ENCODE measurements at places on chromosomes 4 and X.

DNA sequence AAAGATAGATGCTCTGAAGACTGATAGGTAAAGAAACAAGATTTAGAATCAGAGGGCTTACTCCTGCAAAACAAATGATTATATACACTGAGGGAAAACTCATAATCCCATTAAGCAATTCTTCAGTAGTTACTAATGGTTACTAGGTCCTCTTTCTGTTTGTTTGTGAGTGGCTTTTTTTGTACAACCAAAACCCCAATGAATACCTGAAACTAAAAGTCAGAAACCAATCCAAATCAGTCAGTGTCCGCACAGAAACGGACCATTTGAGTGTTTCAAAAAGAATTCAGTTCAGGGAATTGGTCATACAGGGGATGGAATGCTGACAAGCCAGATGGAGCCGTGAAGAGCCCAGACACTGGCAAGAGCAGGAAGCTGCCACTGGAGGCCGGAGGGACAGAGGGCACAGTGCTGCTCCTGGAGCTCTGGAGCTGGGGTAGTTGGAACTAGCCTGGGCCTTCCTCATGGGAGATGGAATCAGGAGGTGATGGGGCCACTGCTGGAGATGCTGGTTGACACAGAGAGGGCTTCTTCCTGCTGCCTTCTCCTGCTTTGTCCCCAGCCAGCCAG is 31.9 kb downstream of the SETD7 start:
- no peak overlapping the region for H3K27ac ChIP-seq
- no peaks in the 10 kb centered on the region for H3K27me3 ChIP-seq
- peaks cover 38% of the 10 kb centered on the region for H3K36me3 ChIP-seq
- H3K4me1 ChIP-seq, result peaks cover 7% of the 10 kb centered on the region

- H3K4me1 ChIP-seq, result no peaks in the 10 kb centered on the region
- no peak overlapping the region for H3K4me3 ChIP-seq
- no peak for DNase-seq
- no peaks in the 10 kb centered on the region for H3K27me3 ChIP-seq
- no peak overlapping the region for H3K27ac ChIP-seq
Observed at GRCh38 chrX:129577473-129577872, 37.4 kb downstream of the OCRL start.

DNA sequence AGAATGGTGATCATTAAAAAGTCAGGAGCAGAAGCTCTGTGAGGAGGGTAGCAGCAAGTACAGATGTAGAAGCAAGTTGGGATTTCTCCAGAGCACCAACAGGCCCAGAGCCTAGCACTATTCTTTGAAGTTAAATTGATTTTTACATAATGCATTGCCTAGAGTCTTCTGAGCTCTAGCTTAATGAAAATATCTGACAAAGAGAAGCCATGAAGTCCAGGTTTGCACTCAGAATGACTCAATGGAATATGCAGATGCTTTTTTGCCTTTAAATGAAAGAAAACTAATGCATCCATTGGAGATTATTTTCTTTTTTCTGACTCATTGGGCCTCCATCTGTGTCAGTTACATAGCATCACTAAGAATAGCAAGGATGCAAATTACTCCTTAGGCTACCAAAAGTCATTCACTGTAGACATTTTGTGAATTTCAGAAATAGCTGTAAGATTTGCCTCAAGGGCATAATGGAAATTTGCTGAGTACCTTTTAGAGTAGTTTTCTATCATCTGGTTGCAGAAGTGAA is 91.0 kb downstream of the EDA2R start:
- H3K36me3 ChIP-seq, result no peaks in the 10 kb centered on the region
- H3K4me3 ChIP-seq, result no peak overlapping the region
- H3K27me3 ChIP-seq, result no peaks in the 10 kb centered on the region
- DNase-seq, result no peak

- DNase-seq, result no peak
- no peak overlapping the region for H3K27ac ChIP-seq
- H3K36me3 ChIP-seq, result peaks cover 16% of the 10 kb centered on the region
- no peak overlapping the region for H3K4me3 ChIP-seq
- H3K4me1 ChIP-seq, result no peaks in the 10 kb centered on the region
Observed at GRCh38 chr4:4267981-4268380, 20.0 kb upstream of the TMEM128 start.

- DNase-seq, result no peak
- H3K27ac ChIP-seq, result no peak overlapping the region
- H3K4me3 ChIP-seq, result no peak overlapping the region
Observed at GRCh38 chr4:25271866-25272265, 38.0 kb downstream of the PI4K2B start.

- no peak for DNase-seq
- H3K4me1 ChIP-seq, result no peaks in the 10 kb centered on the region
- no peaks in the 10 kb centered on the region for H3K36me3 ChIP-seq
- H3K27me3 ChIP-seq, result no peaks in the 10 kb centered on the region
- no peak overlapping the region for H3K4me3 ChIP-seq
Observed at GRCh38 chr4:162111078-162111477, 52.7 kb downstream of the FSTL5 start.

DNA sequence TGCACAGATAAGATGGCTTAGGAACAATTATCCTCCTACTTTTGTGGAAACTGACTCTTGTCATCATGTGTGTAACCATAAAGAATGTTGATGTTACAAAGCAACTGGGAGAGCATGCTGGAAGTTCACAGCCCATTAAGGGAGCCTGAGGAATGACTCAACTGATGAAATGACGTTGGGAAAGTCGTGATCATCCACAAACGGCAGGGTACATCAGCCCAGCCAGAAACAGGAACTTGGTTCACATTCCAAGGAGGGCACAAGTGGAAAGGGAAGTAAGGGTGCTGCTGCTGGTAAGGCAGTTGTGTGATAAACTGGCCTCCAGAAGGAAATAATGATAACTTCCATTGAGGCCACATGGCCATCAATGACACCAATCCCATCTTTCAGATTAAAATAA is 6.7 kb downstream of the TEC start:
- no peak overlapping the region for H3K27ac ChIP-seq
- DNase-seq, result no peak
- no peaks in the 10 kb centered on the region for H3K36me3 ChIP-seq
- H3K27me3 ChIP-seq, result no peaks in the 10 kb centered on the region
- no peak overlapping the region for H3K4me3 ChIP-seq
- H3K4me1 ChIP-seq, result no peaks in the 10 kb centered on the region

DNA sequence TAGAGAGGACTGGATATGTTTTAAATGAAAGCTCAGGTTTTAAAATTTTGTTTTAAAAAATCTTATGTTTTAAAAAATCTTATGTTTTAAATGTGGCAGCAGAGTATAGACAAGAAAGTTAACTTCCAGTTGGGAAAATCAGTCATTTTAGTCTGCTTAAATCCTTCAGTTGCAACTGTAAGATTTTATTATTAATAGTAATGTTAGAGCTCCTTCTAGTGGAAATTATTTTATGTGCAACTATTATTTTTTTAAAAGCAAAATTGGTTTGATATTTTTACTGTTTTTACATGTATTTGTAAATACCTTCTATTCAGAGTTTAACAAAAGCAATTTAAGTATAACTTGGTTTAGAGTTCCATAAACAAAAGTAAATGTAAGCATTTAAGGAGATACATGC is 8.5 kb upstream of the NUDT6 start:
- no peak overlapping the region for H3K27ac ChIP-seq
- DNase-seq, result no peak
- no peaks in the 10 kb centered on the region for H3K4me1 ChIP-seq
- no peaks in the 10 kb centered on the region for H3K27me3 ChIP-seq

DNA sequence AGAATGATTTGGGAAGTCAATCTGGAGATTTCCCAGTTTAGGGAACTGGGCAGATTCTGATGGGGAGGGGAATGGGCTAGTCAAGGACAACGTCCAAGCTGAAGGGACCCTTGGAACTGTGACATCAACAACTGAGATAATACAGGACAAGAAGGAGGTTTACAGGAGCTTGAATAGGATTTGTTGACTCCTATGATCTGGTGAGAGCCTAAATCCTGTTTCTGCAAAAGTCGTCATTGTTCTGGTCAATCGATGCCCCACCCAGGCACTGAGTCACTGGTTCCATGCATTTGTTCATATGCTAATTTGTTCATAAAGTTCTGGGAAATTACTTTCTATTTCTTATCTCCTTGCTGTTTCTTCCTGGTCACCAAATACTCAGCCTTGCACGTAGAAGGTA is 15.3 kb upstream of the PDGFRA start:
- DNase-seq, result no peak
- peaks cover 7% of the 10 kb centered on the region for H3K27me3 ChIP-seq
- no peaks in the 10 kb centered on the region for H3K36me3 ChIP-seq
- no peak overlapping the region for H3K27ac ChIP-seq

DNA sequence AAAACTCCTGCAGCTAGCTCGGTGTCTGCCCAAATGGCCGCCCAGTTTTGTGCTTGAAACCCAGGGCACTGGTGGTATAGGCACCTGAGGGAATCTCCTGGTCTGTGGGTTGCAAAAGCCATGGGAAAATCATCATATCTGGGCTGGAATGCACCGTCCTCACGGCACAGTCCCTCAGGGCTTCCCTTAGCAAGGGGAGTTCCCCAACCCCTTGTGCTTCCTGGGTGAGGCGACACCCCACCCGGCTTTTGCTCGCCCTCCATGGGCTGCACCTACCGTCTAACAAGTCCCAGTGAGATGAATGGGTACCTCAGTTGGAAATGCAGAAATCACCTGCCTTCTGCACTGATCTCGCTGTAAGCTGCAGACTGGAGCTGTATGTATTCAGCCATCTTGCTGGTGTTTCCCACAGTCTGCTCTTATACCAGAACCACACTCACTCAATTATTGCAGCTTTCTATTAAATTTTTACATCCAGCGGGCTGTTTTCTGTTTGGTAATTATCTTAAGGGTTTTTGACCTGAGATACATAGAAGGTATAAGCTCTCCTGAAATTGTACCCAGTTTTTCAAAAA is 36.7 kb upstream of the NPNT start:
- no peak for DNase-seq
- no peaks in the 10 kb centered on the region for H3K4me1 ChIP-seq
- no peak overlapping the region for H3K27ac ChIP-seq
- H3K27me3 ChIP-seq, result no peaks in the 10 kb centered on the region
- no peaks in the 10 kb centered on the region for H3K36me3 ChIP-seq

DNA sequence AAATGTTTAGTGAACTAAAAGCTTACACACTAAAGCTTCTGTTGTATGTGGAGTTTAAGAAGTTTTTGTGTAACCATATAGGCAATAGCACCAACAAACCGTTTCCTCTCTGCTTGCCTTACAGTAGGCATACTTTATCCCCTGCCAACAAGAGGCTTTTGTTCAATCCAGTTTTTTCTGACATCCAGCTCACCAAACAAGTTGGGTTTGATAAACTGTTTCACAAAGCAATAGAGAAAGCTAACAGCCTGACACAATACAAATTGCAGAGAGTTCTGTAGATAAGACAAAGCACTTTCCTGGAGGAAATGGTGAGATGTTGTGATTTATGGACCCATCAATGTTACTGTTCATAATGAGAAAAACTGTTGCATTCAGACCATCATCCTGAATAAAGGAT is 53.8 kb downstream of the PACRGL start:
- no peaks in the 10 kb centered on the region for H3K36me3 ChIP-seq
- H3K27me3 ChIP-seq, result no peaks in the 10 kb centered on the region
- no peak overlapping the region for H3K27ac ChIP-seq
- H3K4me3 ChIP-seq, result no peak overlapping the region
- H3K4me1 ChIP-seq, result no peaks in the 10 kb centered on the region
- no peak for DNase-seq

DNA sequence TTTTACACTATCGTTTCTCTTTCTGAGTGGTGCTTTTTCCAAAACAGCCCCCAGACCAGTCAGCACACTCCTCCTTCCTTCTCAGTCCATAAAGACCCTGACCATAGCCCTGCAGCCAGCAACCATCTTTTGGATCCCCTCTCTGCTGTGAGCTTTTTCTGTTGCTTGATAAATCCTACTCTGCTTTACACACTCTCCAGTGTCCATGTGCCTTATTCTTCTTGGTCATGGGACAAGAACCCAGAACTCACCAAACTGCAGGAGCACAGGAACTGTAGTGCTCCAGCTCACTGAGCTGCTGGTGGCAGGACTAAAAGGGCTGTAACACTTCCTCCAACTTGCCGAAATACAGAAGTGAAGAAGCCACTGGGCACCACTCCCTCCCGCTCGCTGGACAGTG is 32.5 kb downstream of the COX18 start:
- no peak overlapping the region for H3K4me3 ChIP-seq
- no peak for DNase-seq
- H3K36me3 ChIP-seq, result no peaks in the 10 kb centered on the region
- H3K27me3 ChIP-seq, result no peaks in the 10 kb centered on the region
- no peak overlapping the region for H3K27ac ChIP-seq

DNA sequence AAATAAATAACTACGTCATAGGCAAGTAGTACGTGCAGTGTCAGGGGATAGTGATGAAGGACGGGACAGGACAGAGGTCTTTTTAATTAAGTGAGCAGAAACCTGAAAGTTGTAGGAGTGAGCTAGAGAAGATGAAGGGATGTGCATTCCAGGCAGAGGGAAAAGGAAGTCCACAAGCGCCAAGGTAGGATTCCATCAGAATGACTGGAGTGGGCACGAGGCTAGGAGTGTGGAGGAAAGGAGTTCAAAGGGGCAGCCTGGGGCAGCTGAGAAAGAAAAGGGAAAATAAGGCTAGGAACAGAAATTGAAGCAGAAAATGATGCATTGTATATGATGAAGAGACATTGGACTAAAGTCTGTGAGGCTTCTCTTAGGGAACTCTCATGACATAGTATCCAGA is 192.2 kb upstream of the TLL1 start:
- H3K27ac ChIP-seq, result no peak overlapping the region
- H3K4me3 ChIP-seq, result no peak overlapping the region
- H3K27me3 ChIP-seq, result no peaks in the 10 kb centered on the region
- DNase-seq, result no peak

DNA sequence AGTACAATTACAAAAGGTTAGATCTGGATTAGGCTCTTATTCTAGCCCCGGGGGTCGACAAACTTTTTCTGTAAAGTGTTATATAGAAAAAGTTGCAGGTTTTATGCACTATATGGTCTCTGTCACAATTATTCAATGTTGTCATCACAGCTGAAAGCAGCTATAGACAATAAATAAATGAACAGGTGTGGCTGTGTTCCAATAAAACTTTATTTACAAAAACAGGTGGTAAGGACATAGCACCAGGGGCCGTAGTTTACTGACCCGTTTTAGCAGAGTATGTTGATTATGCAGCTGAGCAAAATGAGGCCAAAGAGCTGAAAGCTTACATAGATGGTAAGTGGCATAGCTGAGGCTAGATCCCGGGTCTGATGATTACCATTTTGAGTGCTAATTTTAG is 13.0 kb upstream of the CXorf38 start:
- no peaks in the 10 kb centered on the region for H3K4me1 ChIP-seq
- no peak overlapping the region for H3K27ac ChIP-seq
- H3K4me3 ChIP-seq, result no peak overlapping the region
- no peak for DNase-seq

Measured in effector memory CD4-positive, alpha-beta T cell (primary cell).